ENCODE measurements at places on chromosomes 7 and 10.
A peak's percentile ranks its signal among the peaks of the same experiment; 100 is the strongest.

GRCh38 chr7:156554488-156554887, 86.1 kb upstream of the RNF32 start:
- no peak for DNase-seq

- DNase-seq = no peak
Measured at GRCh38 chr10:7547829-7548228, 118.9 kb downstream of the ITIH5 start.

DNA sequence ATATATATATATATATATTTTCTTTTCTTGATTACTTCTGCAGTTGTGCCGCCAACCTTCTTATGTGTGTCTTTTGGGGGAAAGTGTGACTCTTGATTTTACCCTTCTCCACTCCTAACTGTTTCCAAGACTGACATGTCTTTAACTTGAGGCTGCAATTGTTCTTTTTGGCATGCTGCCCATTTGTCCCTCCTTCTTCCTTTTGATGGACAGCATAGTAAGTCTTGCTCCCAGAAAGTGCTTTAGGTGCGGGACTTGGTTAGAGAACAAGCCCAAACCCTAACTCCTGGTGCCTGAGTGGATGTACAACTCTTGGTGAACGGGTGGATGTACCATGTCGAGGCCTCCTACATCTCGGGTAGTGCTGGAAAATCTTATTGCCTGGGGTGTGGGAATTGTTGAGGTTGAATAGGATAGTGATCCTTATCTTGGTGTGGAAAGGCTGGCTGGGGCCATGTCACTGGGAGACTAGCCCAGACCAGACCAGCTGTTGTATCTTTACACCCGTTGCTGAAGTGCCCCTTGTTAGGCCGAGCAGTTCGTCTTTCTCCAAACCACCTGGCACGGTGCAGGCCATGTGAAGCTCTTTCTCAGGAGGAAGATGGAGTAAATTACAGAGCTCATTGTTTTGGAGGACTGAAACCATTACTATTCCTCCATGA, 16.3 kb downstream of the TCF7L2 start:
- DNase-seq = no peak

DNA sequence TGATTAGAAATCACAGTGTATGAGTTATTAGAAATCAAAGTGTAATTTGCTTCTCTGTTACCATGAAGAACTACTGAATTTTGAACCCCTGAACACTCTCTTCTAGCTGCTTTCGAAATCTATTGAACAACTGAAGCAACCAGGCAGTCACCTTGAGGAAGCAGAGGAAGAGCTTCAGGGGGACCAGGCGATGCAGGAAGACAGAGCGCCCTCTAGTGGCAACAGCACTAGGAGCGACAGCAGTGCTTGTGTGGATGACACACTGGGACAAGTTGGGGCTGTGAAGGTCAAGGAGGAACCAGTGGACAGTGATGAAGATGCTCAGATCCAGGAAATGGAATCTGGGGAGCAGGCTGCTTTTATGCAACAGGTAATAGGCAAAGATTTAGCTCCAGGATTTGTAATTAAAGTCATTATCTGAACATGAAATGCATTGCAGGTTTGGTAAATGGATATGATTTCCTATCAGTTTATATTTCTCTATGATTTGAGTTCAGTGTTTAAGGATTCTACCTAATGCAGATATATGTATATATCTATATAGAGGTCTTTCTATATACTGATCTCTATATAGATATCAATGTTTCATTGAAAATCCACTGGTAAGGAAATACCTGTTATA, 170.7 kb downstream of the HDAC9 start:
- DNase-seq = peak; percentile 49

GRCh38 chr7:147279514-147279913, 1162.9 kb downstream of the CNTNAP2 start:
- no peak for DNase-seq

- no peak for DNase-seq
Measured at GRCh38 chr7:76261329-76261728, 41.1 kb upstream of the HSPB1 start.

GRCh38 chr7:145543242-145543641, 573.4 kb upstream of the CNTNAP2 start:
- no peak for DNase-seq

- peak; percentile 33 for DNase-seq
Measured at GRCh38 chr10:21020545-21020944, 123.4 kb upstream of the NEBL start.

- no peak for DNase-seq
Measured at GRCh38 chr7:155505422-155505793, 41.0 kb downstream of the CNPY1 start.

GRCh38 chr10:987620-987869, 689 bp upstream of the GTPBP4 start:
- DNase-seq = no peak

DNA sequence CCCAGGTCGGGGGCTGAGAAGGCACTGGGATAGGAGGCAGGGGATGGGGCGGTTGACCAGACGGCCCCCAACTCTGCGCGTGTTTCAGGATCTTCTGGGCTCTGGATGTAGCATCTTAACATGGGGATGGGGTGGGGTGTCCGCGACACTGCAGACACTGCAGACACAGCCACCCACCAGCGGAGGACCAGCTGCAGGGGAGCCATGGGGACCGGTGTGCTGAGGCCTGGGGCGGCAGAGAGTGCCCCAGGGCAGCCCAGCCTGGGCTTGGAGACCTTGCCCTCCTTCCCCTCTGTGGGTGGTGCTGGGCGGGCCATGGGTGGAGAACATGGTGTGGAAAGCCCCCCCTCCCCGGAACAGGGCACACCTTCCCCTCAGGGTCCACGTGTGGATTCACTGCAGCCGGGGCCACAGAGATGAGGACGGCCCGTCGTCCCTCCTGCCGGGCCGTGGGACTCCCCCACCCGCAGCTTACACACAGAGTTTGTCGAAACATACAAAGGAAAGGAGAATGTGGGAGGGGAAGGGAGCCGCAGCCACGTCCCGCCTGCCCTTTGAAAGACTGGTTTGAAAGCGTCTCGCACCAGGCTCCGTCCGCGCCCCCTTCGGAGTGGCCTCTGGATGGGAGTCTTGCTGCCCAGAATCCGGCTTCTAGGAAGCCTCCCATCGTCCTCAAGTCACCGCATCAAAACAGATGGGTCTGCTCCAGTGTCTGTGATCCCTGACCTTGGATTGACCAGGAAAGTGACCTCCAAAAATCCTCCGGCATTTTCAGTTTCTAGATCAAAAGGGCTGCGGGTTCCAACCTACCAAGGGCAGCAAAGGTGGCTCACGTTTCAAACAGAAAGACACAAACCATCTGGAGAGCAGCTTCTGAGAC, 91.5 kb upstream of the TCERG1L start:
- DNase-seq = no peak

DNA sequence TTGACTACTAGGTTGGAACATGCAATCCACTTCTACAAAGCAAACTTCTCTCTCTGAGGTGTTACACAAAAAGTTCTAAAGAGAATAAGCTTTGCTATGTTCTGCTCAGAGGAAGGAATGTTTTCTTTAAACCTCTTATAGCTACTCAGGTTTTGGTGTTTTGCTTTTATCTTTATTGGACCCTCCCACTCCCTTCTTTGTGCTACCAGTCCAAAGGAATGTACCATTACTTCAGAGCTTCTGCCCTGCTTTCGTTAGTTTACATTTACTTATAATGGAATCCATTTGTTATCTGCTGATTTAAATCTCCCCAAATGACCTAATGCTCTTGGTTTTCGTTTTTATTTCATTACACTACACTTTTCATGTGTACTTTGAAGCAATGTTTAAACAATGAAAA, 154.9 kb downstream of the ATE1 start:
- DNase-seq = no peak

DNA sequence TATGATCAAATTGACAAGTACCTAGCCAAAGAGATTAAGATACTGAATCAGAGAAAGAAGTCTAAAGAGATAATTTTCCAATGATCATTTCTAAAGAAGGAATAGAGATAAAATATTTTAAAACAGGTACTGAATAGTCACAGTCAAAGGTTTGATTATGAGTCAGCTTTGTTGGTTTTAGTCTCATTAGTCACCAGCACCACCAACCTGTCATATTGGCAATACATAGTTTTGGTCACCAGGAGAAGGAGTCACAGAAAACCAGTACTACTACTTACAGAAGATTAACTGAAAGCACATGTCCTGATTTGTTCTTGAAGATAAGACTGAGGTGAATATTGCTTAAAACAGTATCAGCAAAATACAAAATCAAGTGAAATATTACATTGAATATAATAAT, 34.6 kb downstream of the ZEB1 start:
- DNase-seq = no peak

DNA sequence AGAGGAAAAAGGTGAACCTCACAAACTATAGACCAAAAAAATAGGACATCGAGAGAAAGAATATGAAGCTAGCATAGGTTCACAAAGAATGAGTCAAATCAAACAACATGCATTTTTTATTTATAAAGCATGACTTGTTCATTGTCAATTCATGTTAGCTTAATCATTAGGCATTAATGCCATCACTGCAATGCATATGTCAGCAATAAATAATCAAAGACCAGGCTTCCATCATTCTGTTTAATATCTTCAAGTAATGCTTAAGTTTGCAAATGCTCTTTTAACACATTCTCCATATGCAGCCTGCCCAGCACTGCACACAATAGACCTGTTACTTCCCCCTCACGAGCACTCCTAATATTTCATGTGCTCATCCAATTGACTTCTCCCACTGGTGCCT, 8.9 kb upstream of the MAGI2 start:
- no peak for DNase-seq

- DNase-seq = no peak
Measured at GRCh38 chr10:126439942-126440341, 51.7 kb upstream of the ADAM12 start.

DNA sequence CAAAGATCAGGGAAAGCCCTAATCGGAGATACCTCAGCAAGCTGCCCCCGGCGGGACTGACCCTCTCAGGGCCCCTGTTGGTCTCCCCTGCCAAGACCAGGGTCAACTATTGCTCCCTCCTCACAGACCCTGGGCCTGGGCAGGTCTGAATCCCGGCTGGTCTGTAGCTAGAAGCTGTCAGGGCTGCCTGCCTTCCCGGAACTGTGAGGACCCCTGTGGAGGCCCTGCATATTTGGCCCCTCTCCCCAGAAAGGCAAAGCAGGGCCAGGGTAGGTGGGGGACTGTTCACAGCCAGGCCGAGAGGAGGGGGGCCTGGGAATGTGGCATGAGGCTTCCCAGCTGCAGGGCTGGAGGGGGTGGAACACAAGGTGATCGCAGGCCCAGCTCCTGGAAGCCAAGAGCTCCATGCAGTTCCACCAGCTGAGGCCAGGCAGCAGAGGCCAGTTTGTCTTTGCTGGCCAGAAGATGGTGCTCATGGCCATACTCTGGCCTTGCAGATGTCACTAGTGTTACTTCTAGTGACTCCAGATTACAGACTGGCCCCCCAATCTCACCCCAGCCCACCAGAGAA, 24.1 kb downstream of the TBATA start:
- no peak for DNase-seq

GRCh38 chr7:143286522-143286890, 1.6 kb upstream of the CASP2 start:
- DNase-seq = no peak

GRCh38 chr10:34940436-34940835, 125.3 kb upstream of the PARD3 start:
- DNase-seq = no peak

- DNase-seq = peak; percentile 29
Measured at GRCh38 chr7:37371755-37372154, 76.9 kb downstream of the ELMO1 start.

DNA sequence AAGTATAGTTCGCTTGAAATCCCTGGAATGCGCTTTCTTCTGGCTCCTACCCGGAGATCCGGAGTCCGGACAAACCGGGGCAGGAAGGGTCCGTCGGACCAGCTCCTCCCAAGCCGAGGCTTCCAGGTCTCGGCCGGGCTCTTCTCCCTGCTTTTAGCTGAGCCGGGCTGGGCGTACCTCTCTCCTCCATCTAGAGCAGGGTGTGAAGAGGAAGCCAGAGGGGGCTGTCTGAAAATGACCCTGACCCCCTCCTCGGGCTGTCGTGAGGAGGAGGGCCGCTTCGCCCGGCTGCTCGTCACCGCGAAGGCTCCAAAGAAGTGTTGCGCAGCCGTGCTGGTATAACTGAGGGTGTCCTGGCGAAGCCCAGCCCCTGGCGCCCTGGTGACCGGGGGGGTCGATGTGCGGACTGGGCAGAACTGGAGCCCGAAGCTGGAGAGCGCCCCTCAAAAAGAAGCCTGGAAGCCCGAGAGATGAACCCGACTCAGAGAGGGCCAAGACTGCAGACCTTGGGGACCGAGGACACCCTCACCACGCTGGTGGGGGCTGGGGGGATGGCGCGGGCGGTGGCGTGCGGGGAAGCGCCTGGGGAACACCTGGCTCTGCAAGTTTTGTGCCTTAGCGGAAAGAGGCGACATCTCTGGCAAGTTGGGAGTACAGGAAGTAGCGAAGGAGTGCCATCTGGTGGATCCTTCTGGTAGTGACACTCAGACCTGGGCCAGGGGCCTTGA, 5.7 kb downstream of the KAZALD1 start:
- DNase-seq = peak; percentile 79

- DNase-seq = no peak
Measured at GRCh38 chr7:91310830-91311460, 46.7 kb downstream of the FZD1 start.

GRCh38 chr10:48551861-48552591, 52.8 kb downstream of the ARHGAP22 start:
- peak; percentile 13 for DNase-seq

GRCh38 chr7:110373416-110373815, 717.5 kb upstream of the LRRN3 start:
- no peak for DNase-seq

DNA sequence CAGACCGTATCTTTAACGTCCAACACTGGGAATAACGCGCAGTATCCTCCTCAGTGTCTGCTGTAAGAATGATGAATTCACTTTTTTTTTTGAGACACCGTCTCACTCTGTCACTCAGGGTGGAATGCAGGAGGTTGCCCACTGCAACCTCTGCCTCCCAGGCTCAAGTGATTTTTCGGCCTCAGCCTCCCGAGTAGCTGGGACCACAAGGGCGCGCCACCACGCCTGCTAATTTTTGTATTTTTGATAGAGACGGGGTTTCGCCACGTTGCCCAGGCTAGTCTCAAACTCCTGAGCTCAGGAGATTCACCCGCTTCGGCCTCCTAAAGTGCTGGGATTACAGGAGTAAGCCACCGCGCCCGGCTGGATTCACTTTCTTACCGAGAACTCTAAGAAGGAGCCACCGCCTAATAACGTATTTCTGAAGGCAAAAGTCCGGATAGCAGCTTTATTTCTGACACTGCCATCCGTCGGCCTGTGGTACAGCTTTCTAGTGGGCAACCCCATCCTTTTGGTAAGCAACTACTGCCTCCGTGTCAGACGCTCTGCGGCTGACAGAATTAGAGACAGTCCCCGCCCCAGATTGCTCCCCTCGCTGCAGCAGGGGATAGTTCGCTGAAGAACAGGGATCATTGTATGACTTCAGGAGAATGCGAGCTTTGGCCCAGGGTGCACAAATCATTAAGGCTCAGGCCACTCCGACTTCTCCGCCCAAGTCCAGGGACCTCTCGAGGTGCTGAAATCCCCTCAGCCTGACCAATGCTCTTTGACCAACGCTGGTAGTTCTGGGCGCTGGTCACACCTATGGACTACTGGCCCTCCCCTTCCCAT, 662 bp downstream of the POLR3A start:
- DNase-seq = no peak

DNA sequence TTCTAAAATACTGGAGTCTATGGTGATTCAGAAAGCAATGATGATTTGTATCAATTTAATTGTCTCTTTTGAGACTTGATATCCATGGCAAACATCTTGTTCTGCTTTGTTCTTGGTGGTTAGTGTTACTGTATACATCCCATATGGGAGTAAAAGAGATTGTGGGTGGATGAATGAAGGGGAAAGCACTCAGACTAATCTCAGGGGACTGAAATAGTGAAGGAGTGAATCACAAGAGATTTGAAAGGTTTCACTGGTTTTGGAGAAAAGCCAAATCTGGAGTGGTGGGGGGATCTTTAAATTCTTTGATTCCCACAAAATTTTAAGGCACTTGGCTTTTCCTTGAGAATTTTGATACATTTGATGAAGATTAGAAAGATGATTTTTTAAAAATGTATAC, 369.4 kb downstream of the INHBA start:
- DNase-seq = no peak

Data from stimulated activated CD4-positive, alpha-beta T cell treated with anti-CD3 and anti-CD28 coated beads, Interleukin-1b, Interleukin-23, amount 100 ng/mL, for 48 hours (primary cell).